ENCODE measurements at places on chromosomes 12 and 14.

DNA sequence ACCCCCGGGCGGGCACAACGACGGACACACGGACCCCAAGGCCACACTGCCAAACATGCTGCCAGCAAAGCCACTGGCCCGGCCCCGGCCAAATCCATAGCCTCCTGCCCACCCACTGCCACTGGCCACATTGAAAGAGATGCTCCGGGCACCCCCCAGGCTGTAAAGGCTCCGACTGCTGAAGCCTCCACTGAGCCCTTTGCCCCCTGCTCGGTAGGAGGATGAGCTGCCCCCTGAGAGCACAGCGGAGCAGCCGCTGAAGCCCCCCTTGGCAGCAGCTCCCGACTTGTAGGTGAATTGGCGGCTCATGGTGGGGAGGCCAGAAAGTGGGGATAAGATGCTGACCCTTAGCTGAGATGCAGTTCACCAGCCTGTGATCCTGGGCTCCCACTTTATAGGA is at the start of gene KRT73:
TSS of gene KRT73 (minus strand) at position 344 of the 400 bp plus-strand sequence. CDS start at position 309, 35 bp downstream.
- DNase-seq, result no peak

GRCh38 chr12:52010152-52010622 is 3.4 kb downstream of the TAMALIN start:
- no peak for DNase-seq

GRCh38 chr12:7758766-7759140 is 6.3 kb upstream of the NANOGNB start:
- no peak for DNase-seq

DNA sequence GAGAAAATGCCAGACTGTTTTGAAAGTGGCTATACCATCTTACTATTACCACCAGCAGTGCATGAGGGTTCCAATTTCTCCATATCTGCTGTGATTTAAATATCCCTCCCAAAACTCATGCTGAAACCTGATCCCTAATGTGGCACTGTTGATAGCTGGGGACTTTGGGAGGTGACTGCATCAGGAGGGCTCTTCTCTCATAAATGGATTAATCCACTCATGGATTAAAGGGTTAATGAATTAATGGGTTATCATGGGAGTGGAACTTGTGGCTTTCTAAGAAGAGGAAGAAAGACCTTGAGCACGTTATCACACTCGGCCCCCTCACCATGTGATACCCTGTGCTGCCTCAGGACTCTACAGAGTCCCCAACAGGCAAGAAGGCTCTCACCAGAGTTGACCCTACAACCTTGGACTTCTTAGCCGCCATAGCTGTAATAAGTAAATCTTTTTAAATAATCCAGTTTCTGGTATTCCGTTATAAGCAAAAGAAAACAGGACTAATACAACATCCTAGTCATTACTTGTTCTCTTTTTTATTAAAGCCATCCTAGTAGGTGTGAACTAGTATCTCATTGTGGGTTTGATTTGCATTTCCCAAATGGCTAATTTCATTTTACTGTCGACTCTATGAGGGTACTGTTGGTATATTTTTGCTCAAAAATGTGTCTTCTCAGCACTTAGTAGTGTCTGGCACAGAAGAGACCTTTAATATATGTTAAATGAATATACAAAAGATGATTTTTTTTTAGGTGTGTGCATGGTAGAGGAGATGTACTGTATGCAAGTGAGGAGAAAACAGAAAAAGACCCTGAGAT is 14.3 kb downstream of the PPP1R12A start:
- DNase-seq, result no peak

- DNase-seq, result no peak
Observed at GRCh38 chr12:101761350-101761749, 22.1 kb upstream of the SYCP3 start.

DNA sequence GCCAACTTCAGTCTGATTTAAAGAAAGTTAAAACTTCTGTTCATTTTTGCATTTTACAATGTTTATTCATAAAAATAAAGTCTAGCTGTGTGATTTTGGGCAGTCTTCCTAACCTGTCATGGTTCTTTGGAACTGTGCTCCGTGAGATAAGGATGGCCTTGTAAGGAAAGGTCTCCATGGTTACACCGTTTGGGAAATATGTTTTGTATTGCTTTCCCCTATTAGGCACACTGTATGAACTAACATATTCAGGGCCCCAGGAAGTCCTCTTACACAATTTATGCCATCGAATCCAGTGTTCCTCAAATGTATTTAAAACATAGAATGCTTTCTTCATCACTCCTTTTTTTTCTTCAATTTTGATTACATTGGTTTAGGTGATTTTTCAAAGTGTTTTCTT is 54.5 kb downstream of the APAF1 start:
- no peak for DNase-seq

- no peak for DNase-seq
Observed at GRCh38 chr14:48805315-48805714, 780.9 kb downstream of the RPS29 start.

DNA sequence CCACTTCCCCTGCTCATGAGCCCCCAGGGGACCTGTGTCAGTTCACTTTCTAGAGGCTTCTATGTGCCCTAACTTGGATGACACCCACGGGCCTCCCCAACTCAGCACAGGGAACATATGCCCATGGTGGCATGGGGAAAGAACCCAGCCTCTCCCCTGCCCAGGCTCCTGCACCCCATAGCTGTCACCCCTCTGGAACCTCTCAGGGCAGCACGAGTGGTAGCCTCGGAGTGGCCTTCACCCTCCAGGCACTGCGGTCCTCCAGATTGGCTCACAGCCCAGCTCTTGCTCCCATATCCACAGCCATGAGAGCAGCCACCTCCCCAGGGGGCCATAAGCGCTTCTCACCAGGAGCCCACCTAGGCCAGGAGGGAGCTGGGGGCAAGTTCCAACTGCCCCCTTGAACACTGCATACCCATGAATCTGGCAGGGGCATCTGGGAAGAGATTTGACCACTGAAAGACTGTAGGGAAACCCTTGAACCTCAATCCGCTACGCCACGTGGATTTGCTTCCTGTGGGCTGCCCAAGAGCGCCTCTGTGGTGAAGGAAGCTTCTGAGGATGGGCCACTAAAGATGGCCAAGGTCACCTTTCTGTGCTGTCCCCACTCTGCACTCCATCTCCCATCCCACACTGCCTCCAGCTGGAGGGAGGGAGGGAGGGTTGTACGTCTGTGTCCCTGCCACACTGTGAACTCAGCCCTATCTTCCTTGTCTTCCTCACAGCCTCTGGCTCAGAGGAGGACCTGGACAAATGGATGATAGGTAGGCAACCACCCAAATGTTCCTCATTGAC is 11.9 kb downstream of the PLD4 start:
- no peak for DNase-seq

DNA sequence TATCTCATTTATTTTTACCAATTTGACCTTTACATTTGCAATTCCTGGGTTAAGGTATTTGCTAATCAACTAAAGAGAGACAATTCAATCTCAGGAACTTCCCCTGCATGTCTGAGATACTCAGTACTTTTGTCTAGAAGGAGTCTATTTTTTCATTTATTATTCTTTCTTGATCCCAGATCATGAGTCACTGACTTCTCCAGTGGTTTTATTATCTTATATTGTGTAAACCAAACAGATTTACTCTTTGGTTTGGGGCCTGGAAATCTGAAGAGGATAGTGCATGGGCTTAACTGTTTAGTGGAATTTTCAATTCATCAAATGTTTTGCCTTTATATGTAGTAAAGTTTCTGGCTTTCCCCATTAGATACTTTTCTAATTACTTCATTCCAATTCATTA is 185.4 kb downstream of the ALG10B start:
- no peak for DNase-seq

GRCh38 chr12:116247377-116247776 is 30.1 kb downstream of the MED13L start:
- no peak for DNase-seq

GRCh38 chr14:99995700-99996356 is 69.4 kb upstream of the EVL start:
- peak; percentile 65 for DNase-seq

DNA sequence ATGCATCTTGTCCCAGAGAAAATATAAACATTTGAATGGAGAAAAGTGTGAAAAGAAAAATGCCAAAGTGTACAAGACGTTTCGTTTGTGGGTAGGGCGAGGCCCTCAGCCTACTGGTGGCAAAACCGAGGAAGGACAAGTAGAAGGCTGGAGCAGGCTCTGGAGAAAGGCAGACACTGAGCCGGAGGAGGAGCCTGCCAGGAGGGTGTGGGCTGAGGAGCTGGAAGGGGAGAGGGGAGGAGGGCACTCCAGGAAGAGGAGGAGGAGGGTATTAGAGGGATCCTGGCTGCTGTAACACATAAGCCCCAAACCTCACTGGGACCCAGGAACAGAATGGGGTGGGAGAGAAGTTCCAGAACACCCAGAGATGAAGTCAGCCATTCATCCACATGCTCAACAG is 47.7 kb downstream of the CLMN start:
- DNase-seq, result no peak

- no peak for DNase-seq
Observed at GRCh38 chr12:7096979-7097378, 4.7 kb upstream of the C1R start.

- DNase-seq, result no peak
Observed at GRCh38 chr12:2264651-2265232, 212.0 kb downstream of the CACNA1C start.

- DNase-seq, result no peak
Observed at GRCh38 chr12:4771172-4771959, 51.2 kb downstream of the GALNT8 start.

DNA sequence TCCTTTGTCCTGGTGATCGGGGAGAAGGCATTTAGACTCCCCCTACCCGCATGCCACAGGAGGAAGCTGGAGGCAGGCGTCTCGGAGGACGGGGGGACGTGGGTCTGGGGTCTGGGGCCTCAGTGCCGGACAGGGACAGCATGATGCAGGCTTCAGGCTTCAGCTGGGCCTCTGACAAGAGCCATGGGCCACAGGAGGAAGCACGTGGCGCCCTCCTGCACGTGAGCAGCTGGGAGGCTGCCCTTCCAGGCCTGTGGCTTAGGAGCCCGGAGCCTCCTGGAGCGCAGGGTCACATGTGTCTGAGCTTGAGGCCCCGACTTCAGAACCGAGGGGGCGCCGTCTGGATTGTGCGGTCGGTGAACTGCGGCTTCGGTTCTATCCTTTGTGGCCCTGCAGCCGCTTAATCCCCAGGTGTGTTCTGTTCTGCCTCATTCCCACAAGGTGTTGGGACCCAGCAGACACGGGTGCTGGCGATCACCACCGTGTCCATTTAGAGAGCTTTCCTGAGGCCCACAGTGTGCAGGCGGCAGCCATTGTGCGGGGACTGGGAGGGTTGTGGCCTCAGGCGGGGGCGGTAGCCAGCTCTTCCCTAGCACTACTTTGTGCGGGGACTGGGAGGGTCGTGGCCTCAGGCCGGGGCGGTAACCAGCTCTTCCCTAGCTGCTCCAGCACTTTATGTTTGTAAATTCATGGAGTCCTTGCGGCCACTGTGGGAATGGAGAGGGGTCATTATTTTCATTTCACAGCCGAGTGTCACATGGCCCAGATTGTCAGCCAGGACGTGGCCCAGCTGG is 150.2 kb downstream of the ADGRD1 start:
- DNase-seq, result no peak

DNA sequence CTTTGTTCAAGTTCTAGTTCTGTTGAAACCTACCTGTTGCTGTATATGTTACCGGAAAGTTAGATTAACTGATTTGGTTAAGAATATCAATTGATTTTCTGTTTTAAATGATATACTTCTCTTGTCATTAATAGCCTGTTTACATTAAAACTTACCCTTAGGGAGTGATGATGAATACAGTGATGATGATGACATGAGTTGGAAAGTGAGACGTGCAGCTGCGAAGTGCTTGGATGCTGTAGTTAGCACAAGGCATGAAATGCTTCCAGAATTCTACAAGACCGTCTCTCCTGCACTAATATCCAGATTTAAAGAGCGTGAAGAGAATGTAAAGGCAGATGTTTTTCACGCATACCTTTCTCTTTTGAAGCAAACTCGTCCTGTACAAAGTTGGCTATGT is 33.0 kb downstream of the CAND1 start:
- no peak for DNase-seq

- no peak for DNase-seq
Observed at GRCh38 chr14:74601982-74602381, 10.1 kb downstream of the LTBP2 start.

DNA sequence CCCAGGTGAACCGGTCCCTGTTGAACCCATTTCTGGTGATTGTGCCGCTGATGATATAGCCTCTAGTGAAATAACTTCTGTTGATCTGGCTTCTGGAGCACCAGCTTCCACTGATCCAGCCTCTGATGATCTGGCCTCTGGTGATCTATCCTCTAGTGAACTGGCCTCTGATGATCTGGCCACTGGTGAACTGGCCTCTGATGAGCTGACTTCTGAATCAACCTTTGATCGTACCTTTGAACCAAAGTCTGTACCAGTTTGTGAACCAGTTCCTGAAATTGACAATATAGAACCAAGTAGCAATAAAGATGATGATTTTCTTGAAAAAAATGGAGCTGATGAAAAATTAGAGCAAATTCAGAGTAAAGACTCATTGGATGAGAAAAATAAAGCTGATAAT is 59.1 kb downstream of the ATF7IP start:
- DNase-seq, result no peak
